ENCODE measurements at places on chromosomes 3 and 15.

GRCh38 chr3:66425032-66425431 is 75.8 kb downstream of the LRIG1 start:
- no peak for DNase-seq

GRCh38 chr3:37984051-37984450 is 6.5 kb upstream of the VILL start:
- no peak for DNase-seq

DNA sequence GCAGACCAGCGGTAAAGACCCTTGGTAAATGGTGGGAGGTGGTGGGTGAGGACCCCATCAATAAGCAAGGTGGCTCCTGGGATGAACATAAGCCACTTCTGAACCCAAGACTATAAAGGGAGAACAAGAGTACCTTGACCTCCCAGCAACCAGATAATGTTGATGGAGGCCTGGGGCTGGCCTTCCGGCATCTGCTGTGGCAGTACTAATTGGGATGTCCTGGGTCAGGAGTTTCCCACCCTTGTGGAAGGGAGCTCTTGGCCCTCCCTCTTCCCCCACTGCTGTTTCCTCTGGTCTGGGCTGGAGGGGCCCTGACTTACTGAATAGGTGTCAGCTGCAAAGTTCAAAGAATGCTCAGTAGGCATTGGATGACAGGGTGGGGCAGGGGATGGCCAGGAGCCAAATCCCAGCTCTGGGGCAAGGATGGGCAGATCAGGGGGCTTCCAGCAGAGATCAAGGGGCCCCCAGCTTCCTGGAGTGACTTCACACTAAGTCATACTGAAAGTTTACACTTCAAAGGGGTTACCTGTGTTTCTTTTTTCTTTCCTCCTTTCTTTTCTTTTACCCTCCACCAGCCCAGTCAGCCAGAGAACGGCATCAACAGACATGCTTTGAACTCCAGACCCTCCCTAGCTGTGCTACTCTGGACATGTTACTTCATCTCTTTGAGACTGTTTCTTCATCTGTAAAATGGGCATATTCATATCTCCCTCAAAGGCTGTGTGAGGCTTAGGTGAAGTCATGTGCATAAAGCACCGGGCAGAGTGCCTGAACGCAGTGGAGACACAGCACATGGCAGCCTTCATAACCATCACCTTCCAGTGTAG is 1.5 kb downstream of the RBP1 start:
- no peak for DNase-seq

DNA sequence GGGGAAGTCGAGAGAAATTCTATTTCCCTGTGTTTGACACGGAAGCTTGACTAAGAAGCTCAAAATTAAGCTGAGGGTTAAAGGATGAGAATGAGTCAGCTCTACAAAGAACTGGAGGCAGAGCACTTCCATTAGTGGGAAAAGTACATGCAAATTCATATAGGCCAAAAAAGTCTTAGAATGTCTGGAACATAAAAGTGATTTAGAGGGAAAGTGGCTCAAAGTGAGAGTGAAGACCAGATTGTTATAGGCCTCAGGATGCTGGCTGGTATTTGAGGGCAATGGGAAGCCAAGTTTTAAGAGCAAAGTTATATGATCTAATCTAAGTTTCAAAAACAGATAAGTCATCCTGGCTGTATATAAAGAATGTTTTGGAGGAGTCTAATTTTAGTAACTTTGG is 857.3 kb downstream of the NAALADL2 start:
- no peak for DNase-seq

DNA sequence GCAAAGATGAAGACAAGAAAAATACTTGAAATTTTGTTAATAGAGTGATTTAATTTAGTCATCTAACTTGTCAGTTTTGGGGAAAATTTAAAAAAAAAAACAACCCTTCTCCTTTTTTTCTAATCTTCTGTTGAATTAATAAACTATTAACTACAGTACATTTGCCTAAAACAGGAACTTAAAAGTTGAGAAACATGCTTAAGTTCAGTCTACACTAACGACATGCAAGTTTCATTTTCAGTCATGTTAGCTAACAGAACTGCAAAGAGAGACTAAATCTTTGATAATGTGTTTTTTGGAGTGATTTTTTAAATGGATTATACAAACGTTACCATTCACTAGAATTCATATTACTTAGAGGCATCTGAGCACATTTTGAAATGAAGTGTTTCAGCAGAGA is 71.9 kb upstream of the MBNL1 start:
- no peak for DNase-seq

DNA sequence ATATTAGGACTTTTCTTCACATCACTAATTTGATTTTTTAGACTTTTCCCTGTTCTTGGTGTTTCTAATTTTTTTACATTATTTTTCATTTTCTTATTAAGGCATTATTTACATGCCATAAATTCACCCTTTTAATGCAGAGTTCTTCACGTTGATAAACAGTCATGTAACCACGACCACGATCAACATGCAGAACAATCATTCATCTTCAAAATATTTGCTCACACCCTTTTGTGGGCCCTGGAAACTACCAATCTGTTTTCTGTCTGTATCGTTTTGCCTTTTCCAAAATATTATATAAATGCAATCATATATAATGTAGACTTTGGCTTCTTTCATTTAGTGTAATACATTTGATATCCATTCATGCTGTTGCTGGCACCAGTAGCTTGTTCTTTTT is 48.7 kb downstream of the ARRDC4 start:
- no peak for DNase-seq

GRCh38 chr3:141228395-141228794 is 3.2 kb upstream of the PXYLP1 start:
- DNase-seq, result no peak

DNA sequence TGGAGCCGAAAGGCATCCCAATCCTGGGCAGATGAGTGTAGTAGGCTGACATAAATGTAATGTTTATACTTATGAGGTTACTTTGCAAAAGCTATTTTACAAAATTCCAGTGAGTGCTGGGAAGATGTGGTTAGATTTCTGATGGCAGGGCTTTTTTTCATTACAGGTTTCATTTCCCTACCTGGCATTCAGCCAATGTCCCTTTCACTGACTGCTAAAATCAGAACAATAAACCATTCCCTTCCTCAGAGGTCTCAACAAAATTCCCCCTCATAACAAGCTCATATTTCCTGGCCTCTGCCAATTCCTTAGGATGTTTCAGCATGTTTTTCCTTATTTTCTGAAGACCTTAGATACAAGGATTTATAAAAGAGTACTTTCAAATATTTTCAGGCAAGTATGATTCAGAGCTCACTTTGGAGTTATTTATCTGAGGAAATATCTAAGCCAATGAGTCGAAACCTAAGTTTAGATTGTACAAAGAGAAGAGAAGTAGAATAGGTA is 40.9 kb upstream of the CCDC80 start:
- DNase-seq, result no peak

DNA sequence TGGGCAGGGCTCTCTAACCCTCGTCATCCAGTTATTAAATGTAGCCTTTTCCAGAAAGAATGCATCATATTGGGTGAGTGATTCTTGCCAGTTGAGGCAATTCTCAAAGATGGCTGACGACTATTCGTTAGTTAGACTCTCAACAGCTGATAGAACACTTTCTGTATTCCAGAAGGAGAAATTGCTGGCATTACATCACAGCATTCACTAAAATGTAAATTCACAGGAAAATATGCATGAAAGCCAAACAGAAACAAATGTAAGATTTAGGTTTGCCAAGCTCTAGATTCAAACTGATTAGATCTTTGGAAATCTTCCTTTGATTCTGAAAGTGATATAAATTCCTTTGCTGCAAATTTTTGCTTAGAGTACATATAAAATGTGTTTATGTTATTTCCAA is 1501.0 kb downstream of the SI start:
- DNase-seq, result no peak

GRCh38 chr15:34973512-34973911 is 4.0 kb upstream of the AQR start:
- DNase-seq, result no peak

DNA sequence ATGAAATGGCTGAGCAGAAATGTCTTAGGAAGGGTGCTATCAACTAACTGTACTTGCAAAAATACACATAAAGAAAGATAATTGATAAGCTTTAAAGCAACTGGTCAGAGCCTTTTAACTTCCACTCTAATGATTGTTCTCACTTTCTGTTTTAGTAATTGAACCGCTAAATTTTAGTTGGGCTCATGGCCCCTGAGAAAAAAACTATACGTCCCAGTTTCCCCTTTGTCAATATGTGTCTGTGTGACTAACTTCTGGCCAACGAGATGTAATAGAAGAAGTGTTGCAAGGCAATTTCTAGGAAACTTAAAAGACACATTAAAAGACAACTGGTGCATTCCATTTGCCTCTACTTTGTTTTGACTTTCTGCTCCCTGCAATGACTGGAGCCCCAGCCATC is 223.9 kb downstream of the NR1D2 start:
- no peak for DNase-seq

- no peak for DNase-seq
Measured at GRCh38 chr3:109994853-109995252, 657.5 kb upstream of the DPPA4 start.

DNA sequence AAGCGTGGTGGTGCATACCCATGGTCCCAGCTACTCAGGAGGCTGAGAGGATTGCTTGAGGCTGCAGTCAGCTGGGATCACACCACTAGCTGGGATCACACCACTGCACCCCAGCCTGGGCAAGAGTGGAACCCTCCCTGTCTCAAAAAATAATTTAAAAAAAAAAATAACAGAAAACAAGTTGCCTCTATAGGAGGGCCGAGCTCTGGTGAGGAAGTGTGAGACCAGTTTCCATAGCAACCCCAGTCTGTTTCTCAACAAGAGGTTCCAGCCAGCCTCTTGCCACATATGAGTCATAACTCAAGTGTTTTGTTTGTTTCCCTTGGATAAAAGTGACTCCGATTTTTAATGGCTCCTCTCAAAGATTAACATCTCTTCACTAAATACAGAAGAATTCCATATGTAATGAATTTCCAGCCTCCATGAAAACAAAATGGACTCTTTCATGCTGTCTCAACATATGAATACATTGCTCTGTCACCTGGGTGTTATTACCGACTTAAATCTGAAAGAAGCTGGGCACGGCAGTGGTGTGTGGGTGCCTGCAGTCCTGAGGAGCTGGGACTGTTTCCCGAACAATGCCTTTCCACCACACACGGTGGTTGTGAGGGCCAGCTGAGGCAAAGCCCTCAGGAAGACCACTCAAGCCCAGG is 19.7 kb downstream of the TMEM43 start:
- DNase-seq, result no peak

DNA sequence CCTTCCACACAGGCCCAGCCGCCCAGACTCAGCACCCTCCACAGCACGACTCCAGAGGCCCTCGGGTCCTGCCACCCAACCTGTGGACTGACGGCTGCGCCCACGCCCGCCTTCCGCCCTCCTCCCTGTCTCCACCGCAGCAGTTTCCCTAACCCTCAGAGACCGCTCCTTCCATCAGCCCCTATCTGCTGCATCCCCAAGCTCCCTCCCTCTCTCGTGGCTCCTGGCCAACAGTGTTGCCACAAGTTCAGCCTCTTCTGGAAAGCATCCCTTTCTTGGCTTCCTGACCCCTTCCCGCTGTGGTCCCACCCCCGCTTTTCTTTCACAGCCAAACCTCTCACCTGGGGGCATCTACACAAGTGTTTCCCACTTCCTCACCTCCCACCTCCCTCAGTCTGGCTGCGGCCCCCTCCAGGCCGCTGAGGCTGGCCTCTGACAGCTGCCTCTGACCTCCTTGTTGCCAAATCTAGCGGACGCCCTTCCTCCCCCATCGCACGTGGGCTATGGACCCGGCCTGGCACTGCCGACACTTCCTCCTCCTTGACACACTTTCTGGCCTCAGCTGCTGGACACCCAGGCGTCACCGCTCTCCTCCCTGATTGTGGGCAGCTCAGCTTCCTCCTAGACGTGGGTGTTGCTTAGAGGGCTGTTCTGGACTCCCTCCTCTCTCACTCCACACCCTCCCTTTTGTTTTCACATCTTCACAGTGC is 168.8 kb upstream of the TLE3 start:
- no peak for DNase-seq

- DNase-seq, result no peak
Measured at GRCh38 chr15:69319384-69320375, 21.0 kb downstream of the PAQR5 start.

DNA sequence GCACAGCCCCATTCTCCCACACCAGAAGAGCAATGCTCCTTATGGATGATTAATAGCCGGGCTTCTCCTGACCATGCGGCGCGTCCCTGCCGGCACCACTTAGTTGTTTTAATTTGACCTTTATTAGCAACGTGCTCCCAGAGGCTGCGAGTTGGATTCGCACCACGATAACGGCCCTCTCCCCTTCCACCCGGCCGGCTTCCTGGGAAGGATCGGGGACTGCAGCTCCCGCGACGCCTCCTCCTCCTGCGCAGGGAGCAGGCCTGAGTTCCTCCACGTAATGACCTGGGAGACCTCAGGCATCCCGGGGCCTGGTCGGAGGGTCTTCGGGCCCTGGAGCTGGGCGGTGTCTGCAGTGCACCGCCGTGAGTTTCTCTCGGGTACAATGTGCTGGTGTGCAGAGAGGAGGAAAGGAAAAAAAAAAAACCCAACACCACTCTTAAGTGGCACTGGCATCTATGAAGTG is 243.3 kb upstream of the TOPAZ1 start:
- no peak for DNase-seq

GRCh38 chr3:40997711-40998519 is 201.4 kb upstream of the CTNNB1 start:
- DNase-seq, result no peak

GRCh38 chr3:145159640-145160039 is 1001.3 kb downstream of the PLOD2 start:
- DNase-seq, result no peak

- DNase-seq, result no peak
Measured at GRCh38 chr3:18086078-18086477, 339.1 kb downstream of the SATB1 start.

DNA sequence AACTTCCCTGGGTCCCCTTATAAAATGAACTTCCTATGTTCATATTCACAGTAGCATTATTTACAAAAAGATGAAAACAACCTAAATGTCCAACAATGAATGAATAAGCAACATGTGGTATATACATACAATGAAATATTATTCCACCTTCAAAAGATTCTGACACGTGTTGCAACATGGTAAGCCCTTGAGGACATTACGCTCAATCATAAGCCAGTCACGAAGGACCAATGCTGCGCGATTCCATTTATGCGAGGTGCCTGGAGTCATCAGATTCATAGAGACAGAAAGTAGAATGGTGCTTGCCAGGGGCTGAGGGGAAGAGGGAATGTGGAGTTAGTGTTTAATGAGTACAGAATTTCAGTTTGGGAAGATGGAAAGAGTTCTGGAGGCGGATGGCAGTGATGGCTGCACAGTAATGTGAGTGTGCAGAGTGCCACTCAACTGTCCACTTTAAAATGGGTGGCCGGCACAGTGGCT is 88.8 kb upstream of the ALDH1A3 start:
- DNase-seq, result no peak

GRCh38 chr3:78988324-78988723 is 779.5 kb downstream of the ROBO1 start:
- no peak for DNase-seq

GRCh38 chr3:164458986-164459385 is 619.3 kb downstream of the SI start:
- DNase-seq, result no peak

GRCh38 chr3:34200576-34200975 is 402.1 kb downstream of the PDCD6IP start:
- DNase-seq, result no peak
